ENCODE measurements at places on chromosomes 2 and 18. TPM values are rescaled to one million over a fixed set of nuclear protein-coding genes. Genes with fewer than 3 reads are reported as not detected.

AQP12A gene
- not detected for total RNA-seq

RUFY4 gene
- total RNA-seq, result not detected

CHST9 gene
- not detected for total RNA-seq

ITGB1BP1 gene
- total RNA-seq, result 64.4 TPM

VWC2L gene
- total RNA-seq, result not detected

COL6A3 gene
- total RNA-seq, result 118 TPM

ZNF396 gene
- total RNA-seq, result 0.95 TPM

PIKFYVE gene
- total RNA-seq, result 18.0 TPM

DNAJC5G gene
- 0.68 TPM for total RNA-seq

HJURP gene
- 0.95 TPM for total RNA-seq

MTA3 gene
- 23.0 TPM for total RNA-seq

GATA6 gene
- total RNA-seq, result 92.7 TPM

HOXD10 gene
- not detected for total RNA-seq

CPO gene
- 3.0 TPM for total RNA-seq

IL36A gene
- total RNA-seq, result not detected

POTEF gene
- not detected for total RNA-seq

ZNF804A gene
- 0.68 TPM for total RNA-seq

CNTNAP5 gene
- not detected for total RNA-seq

GPR35 gene
- 5.8 TPM for total RNA-seq

ADRA2B gene
- total RNA-seq, result 3.5 TPM

CFC1 gene
- total RNA-seq, result not detected

ANKRD30B gene
- total RNA-seq, result not detected

PFN4 gene
- 1.9 TPM for total RNA-seq

FAM136A gene
- 15.0 TPM for total RNA-seq

SLC9A4 gene
- 1.4 TPM for total RNA-seq

ZNF532 gene
- total RNA-seq, result 211 TPM

AOX1 gene
- total RNA-seq, result 56.1 TPM

FER1L5 gene
- total RNA-seq, result not detected

SCN1A gene
- total RNA-seq, result not detected

LINC00305 gene
- total RNA-seq, result not detected

CHMP1B gene
- 59.8 TPM for total RNA-seq

PROC gene
- total RNA-seq, result not detected

PMAIP1 gene
- total RNA-seq, result not detected

VSNL1 gene
- total RNA-seq, result not detected

ST8SIA5 gene
- not detected for total RNA-seq

TMEM178A gene
- 5.4 TPM for total RNA-seq

ACMSD gene
- total RNA-seq, result not detected

RTP5 gene
- 0.63 TPM for total RNA-seq

KLHL29 gene
- total RNA-seq, result 24.4 TPM

TTLL4 gene
- 24.1 TPM for total RNA-seq

SOX11 gene
- total RNA-seq, result not detected

PEX13 gene
- 60.1 TPM for total RNA-seq

CD8A gene
- 4.4 TPM for total RNA-seq
